ENCODE measurements at places on chromosomes 1 and 21.

- DNase-seq = no peak
Observed at GRCh38 chr1:19776287-19776686, 23.4 kb downstream of the TMCO4 start.

GRCh38 chr1:174301295-174302077, 142.2 kb downstream of the RABGAP1L start:
- no peak for DNase-seq

DNA sequence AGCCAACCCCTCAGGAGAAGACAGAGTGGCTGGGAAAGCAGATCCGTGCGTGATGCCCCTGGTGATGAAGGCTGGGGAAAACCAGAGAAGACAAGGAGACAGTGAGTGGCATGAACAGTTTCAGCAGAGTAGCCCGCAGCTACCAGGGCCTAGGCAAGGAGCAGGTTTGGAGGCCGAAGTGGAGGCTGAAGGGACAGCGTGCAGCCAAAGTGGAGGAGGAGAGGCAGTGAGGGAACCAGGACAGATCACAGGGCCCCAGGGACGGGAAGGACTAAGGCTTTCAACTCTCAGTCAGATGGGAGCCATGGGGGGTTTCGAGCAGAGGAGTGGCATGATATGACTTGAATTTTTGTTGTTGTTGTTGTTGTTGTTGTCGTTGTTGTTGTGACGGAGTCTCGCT, 59.9 kb upstream of the SELENON start:
- DNase-seq = no peak

GRCh38 chr1:75501577-75502295, 109.2 kb downstream of the SLC44A5 start:
- no peak for DNase-seq

GRCh38 chr1:222706815-222707214, 5.5 kb downstream of the AIDA start:
- no peak for DNase-seq

- no peak for DNase-seq
Observed at GRCh38 chr1:87318806-87319205, 9.9 kb upstream of the LMO4 start.

DNA sequence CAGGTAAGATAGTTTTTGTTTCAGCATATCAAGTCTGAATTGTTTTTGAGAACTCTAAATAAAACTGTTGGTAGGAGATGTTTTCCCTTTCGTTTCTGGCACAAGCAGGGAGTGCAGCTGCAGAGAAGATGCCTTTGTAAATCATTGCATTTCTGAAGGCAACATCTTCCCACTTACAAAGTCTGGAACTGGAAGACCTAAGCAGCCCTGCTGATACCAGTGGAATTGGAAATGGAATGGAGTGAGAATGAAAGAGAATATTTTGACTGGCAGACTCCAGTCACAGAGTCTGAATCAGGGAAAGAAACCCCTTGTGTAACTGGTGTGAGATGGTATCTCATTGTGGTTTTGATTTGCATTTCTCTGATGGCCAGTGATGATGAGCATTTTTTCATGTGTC, 815.6 kb downstream of the LTN1 start:
- no peak for DNase-seq

DNA sequence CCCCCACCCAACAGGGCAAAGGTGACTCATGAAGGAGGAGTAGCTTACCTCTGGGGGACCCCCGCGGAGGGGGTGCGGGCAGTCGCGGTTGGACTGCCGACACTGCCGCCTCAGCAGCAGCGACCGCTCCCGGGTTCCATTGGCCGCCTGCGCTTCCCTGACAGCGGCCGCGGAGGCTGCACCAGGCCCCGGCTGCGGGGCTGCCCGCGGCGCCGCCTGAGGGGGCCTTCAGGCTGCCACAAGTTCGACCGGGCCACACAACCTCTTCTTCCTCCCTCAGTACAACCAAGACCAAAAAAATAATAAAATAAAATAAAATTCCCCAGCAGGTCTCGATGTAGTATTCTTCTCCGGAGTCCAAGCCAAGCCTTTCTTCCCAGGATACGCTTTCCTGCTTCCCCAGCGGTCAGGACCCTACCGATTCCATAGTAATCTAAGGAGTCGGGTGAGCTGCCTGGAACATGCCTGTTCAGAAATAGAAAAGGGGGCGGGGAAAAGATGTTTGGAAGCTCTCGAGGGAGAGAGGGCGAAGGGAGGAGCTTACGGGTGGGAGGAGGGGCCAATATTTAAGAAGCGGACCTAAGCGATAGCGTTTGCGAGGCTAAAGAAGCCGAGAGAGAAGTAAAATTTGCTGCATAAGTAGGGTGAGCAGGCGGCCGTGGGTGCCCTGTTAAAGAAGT, at the start of gene PI4KB:
PI4KB (minus strand) TSS at position 194 of the 680 bp plus-strand sequence. CDS start 10,935 bp downstream, outside the sequence.
- peak; percentile 83 for DNase-seq

DNA sequence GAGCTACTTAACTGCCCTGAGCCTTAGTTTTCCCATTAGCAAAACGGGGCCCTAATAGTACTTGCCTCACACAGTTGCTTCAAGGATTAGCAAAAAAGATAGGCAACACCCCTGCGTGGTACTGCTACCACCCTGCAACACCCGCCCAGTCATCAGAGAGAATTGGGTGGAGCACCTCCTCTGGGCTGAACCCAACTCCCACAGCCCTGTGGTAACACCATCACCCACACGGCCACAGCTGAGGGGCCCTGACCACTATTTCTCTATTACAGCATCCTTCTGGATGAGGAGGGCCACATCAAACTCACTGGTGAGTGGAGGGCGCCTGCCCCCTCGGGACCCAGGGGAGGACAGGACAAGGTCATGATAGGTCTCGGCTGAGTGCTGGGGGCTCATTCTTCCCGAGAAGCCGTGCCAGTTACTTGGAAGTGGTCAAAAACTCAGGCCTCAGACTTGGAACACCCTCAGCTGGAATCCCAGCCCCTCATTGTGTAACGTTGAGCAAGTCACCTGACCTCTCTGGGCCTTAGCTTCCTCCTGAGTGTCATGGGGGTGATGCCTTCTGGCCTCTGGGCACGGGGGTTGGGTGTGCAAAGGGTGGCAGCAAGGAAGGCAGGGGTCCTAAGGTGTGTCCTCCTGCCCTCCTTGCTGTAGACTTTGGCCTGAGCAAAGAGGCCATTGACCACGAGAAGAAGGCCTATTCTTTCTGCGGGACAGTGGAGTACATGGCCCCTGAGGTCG, 24.6 kb downstream of the RPS6KA1 start:
- no peak for DNase-seq

DNA sequence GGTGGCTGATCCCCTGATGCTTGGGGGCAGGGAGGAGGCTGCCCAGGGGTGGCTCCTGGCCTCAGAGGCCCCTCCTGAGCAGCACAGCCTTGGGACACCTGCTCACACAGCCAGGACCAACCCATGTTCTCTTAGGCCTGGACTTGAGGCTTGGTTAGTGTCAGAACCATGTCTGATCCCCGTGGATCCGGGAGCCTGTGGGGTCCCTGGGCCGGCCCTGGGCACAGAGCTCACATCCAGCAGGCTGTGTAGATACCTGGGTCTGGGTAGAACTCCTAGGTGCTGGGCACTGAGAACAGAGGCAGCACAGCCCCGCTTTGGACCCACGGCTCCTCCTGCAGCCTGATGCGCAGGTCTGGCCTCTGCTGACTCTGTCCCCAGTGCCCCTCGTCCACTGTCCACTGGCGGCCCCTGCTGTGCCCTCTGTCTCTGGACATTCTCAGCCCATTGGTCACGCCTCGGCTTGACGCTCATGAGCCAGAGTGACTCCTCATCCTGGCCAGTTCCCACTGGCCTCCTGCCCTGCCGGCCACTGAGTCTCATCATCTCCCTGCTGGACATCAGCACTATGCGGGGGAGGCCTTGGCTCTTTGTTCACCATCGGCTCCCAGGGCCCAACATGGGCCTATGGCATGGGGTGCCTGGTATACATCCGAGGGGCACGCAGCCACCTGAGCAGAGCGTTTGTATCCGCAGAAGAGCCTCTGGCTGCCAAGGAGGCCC, 70.2 kb downstream of the TRIM11 start:
- DNase-seq = no peak

DNA sequence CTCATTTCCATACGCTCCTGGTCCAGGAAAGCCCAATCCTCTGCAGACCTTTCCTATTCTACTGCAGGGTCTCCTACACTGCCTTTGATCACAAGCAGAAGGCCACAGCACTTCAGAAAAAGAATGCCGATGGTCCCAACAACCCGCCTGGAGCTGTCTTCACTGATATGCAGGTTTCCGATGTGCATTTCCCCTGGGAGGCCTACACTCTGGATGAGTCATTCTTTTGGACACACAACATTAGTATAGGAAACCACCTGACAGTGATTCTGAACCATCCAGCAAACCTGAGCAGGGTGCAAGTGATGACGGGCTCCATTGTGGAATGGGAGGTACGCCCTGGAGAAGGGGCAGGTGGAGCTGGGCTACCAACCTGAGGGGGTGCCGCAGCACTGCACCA, 15.0 kb downstream of the PCAT6 start:
- no peak for DNase-seq

GRCh38 chr1:205268846-205269680, 41.3 kb downstream of the TMCC2 start:
- no peak for DNase-seq

DNA sequence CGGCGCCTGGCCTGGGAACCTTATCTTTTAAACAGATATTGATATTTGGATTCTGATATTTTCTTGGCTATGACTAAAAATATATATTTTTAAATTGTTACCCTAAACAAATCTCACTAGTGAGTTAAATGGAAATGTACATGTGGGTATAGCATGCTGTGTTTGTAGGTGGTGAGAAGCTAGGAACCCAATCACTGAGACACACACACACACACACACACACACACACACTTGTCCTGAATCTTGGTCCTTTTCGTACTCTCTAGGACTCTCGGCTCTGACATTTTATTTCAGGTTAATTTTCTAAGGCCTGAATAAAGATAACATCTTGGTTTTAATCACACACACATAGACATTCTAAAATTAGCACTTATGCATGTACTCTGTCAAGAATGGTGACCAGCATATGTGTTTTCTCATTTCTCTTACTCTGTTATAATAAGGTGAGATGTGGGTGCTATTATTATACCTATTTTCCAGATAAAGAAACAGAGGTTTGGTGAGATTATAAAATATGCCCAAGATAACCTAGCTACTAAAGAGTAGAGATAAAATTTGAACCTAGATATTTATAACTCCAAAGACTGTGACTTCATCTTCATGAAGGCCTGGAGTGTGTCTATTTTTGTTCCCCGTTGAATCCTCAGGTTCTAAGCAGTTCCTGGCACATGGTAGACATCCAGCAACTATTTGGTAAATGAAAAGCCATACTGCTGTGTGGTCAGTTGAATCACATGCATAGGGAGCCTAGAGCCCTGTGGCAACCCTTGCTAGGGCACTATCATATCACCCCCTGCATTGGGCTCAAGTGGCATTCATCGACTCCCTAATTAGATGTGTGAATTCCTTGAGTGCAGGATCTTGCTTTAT, 85.0 kb upstream of the RAB3GAP2 start:
- DNase-seq = no peak

DNA sequence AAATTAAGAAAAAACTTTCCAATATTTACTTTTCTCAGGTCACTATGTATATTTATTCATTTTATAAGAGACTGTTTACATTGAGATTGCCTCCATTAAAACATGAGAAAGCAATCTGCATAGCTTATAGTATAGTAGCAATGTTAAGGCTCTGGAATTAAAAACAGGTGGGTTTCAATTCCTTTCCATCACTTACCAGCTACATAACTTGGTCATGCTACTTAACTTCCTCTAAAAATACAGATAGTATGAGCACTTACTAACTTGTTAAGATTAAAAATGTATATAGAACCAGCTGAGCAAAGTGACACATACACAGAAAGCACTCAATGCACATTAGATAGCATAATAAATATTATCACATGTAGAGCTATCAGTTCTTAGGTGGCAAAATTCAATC, 76.6 kb downstream of the LYST start:
- no peak for DNase-seq

DNA sequence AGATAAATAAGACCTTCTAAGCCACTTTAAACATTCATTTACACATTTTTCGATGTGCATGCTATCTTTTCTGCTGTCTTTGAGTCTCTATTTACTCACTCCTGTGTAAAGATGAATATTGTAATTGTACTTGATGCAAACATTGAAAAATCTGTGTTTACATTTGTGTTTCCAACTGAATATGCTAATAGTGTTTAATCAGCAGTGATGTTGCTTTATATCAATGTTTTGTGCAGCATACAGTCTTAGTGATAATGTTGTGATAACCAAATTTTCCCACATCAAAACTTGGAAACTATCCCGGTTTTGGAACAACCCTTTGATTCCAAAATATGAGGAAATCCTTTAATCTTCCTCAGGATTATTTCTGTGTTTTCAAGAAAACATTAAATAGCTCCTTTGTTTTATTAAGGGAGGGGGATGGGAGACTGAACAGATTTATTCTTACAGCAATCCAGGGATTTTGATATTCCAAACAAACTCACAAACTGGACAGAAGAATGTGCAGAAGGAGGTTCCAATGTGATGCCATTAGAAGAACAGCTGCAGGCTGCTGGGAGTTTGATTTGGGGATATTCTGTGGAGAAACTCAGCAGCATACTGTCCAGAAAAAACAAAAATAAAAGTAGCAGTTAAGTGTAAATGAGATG, 248.0 kb downstream of the S1PR1 start:
- no peak for DNase-seq

DNA sequence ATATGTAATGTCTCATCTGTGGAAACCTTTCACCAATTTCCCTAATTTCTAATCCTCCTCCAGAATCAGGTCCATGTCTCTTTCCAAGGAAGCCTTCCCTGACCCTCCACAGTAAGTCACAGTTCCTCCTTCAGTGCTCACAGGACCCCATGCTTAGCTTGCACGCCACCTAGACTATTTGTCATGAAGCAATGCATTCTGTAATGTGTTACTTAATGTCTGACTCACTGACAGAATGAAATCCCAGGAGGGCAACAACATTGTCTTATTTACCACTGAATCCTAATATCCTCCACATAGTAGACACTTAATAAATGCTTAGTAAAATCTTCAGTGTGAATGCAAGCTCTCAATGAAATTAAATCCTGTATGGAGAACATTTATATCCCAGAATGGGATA, 245.9 kb upstream of the PLD5 start:
- no peak for DNase-seq

- DNase-seq = no peak
Observed at GRCh38 chr1:96366516-96366915, 355.1 kb upstream of the PTBP2 start.

DNA sequence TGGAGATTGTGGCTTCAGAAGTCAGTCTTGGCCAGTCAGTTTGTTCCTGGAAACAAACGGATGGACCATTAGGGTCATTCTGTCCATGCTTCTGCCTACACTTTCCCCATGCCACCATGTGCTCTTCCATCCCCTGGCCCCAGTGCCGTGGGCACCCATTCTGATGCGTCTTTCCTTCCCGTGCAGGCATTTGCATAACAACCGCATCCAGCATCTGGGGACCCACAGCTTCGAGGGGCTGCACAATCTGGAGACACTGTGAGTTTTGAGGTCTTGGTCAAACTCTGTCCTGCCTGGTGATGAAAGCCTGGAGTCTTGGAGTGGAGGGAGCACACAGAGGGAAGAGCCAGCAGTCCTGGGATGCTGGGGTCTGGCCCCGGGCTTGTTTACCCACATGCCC, 61.1 kb downstream of the UBE2T start:
- DNase-seq = no peak

- DNase-seq = no peak
Observed at GRCh38 chr1:75115654-75116053, 18.5 kb upstream of the LHX8 start.

Measured in thoracic aorta (tissue), 2 donors.